Sigmoid colon (tissue), 7 donors: ENCODE measurements at places on chromosomes 16 and 17. TPM values are rescaled to one million over a fixed set of nuclear protein-coding genes. Genes with fewer than 3 reads are reported as not detected.

- H3K4me3 ChIP-seq: no peak overlapping the region
- no peaks in the 10 kb centered on the region for H3K4me1 ChIP-seq
- H3K27me3 ChIP-seq: no peaks in the 10 kb centered on the region
- DNase-seq: no peak
- H3K36me3 ChIP-seq: no peaks in the 10 kb centered on the region
- no peak overlapping the region for H3K27ac ChIP-seq
Measured at GRCh38 chr17:72204742-72205141, 83.9 kb downstream of the SOX9 start.

GRCh38 chr17:41620583-41621434, 3.6 kb downstream of the KRT17 start:
- H3K4me1 ChIP-seq: no peaks in the 10 kb centered on the region
- H3K36me3 ChIP-seq: no peaks in the 10 kb centered on the region
- H3K27me3 ChIP-seq: no peaks in the 10 kb centered on the region
- peak; percentile 47 for DNase-seq
- no peak overlapping the region for H3K4me3 ChIP-seq

Gene CYB561
- 9.0 TPM for polyA plus RNA-seq

GRCh38 chr17:15918661-15919259, 26.2 kb upstream of the ADORA2B start:
- no peaks in the 10 kb centered on the region for H3K27me3 ChIP-seq
- no peak overlapping the region for H3K4me3 ChIP-seq

DNA sequence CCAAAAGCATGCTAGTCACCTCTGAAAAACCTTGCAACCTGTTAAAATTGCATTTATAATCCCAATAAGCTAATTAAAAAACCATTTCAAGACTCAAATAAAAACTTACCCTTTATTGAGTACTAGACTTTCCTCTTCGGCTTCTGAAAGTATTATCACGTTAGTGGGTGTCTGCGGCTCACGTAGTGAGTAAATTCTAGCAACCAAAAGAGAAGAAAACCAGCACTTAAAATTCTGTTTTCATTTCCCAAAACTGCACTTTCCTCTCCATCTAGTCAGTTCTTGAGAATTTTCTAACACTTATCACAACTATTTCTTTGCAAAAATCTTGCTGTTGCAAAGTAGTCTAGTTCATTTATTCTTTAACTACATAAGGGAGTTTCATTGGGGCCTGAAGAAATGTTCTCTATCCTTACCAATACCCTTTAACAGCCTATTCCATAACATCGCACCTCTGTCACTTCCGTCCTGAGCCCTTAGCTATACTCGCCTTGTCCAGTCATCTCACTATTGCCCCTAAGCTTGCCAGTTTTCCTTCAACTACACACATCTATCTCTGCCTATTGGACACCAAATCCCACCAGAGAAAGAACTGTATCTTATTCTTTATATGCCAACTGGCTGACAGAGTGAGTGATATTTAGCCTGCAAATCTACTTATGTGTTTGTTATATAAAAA, 8.7 kb downstream of the NUP88 start:
- no peak overlapping the region for H3K4me3 ChIP-seq
- no peaks in the 10 kb centered on the region for H3K4me1 ChIP-seq
- H3K27me3 ChIP-seq: no peaks in the 10 kb centered on the region
- DNase-seq: no peak
